Mesothelial cell of epicardium (in vitro differentiated cells): ENCODE measurements at places on chromosomes 12 and 14.

DNA sequence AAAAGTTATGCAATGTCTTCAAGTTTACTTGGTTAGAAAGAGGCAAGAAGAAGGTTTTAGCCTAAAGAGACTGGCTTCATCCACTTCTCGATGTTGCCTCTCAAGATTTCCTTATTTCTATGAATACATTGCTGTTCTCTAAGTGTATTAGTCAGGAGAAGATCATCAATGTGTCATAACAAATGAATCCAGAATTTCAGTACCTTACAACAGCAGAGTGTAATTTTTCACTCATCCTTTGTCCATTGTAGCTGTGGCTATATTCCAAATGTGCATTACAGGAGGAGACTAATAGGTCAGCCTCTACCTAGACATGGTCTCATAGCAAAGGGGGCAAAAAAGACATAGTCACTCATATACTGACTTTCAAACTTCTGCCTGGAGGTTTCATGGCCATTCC, 579.1 kb downstream of the PRKD1 start:
- no peaks in the 10 kb centered on the region for H3K4me1 ChIP-seq
- no peaks in the 10 kb centered on the region for H3K36me3 ChIP-seq
- peaks cover 5% of the 10 kb centered on the region for H3K27me3 ChIP-seq
- H3K4me3 ChIP-seq = no peak overlapping the region
- DNase-seq = no peak
- H3K27ac ChIP-seq = no peak overlapping the region

- H3K27me3 ChIP-seq = no peaks in the 10 kb centered on the region
- no peak for DNase-seq
- H3K27ac ChIP-seq = no peak overlapping the region
- H3K36me3 ChIP-seq = no peaks in the 10 kb centered on the region
Measured at GRCh38 chr12:13178568-13179210, 17.8 kb upstream of the EMP1 start.

DNA sequence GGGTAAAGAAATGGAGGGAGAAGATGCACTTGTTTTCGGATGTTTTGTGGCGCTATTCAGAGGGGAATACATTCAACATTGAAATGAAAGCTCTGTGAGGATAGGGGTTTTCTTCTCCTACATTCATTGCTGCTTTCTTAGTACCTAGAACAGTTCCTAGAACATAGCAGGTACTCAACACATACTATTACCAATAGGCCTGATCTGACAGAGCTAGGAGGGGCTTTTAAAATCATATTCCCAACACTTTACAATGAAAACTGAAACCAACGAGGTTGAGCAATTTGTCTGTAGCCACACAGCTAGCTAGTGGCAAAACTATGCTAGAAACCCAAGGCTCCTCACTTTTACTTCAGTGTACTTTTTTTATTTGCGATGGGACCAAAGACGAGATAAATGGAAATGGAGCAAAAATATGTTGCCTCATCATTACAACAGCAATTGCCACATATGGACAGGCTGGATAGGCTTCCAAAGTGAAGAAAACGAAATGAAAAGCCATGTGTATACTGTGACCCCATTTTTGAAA, 23.1 kb upstream of the IL22 start:
- peaks cover 35% of the 10 kb centered on the region for H3K4me1 ChIP-seq
- H3K27me3 ChIP-seq = no peaks in the 10 kb centered on the region

DNA sequence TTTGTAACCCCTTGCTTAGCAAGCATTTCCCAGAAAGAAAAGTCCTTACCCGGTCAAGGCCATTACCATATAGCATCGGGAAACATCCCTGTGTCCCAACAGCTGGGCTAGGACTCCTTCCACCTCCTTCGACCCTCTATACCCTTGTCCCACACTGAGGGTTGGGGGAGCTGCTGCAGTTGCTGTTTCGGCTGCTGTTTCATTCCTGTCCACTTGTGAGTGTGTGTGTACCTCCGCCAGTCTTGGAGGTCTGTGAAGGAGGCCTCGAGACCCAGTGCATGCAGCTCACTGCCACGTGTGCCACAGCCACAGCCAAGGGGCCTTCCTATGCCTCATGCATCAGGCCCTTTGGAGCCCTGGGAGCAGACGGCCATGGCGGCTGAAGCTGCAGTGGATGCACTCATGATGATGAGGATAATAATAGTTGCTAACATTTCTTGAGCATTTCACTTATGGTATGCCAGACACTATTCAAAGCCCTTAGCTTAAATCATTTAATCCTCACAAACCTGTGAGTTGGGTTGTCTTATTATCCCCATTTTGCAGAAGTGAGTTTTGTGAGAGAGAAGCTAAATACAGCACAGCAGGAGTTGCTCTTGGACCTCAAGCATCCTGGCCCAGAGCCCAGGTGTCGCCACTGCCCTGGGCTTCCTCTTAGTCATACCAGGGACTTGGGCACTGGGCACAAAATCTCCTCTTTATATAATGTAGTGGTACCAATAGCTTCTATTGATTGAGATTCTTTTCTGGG, 156.5 kb downstream of the PRKCH start:
- no peak overlapping the region for H3K4me3 ChIP-seq
- no peak for DNase-seq
- peak overlapping the region; percentile 95 for H3K27ac ChIP-seq
- H3K4me1 ChIP-seq = peaks cover 47% of the 10 kb centered on the region
- H3K27me3 ChIP-seq = no peaks in the 10 kb centered on the region
- H3K36me3 ChIP-seq = no peaks in the 10 kb centered on the region

GRCh38 chr14:89232265-89233070, 184.6 kb downstream of the FOXN3 start:
- H3K4me3 ChIP-seq = no peak overlapping the region
- H3K4me1 ChIP-seq = no peaks in the 10 kb centered on the region
- H3K27me3 ChIP-seq = no peaks in the 10 kb centered on the region
- H3K36me3 ChIP-seq = peaks cover 4% of the 10 kb centered on the region
- H3K27ac ChIP-seq = no peak overlapping the region

DNA sequence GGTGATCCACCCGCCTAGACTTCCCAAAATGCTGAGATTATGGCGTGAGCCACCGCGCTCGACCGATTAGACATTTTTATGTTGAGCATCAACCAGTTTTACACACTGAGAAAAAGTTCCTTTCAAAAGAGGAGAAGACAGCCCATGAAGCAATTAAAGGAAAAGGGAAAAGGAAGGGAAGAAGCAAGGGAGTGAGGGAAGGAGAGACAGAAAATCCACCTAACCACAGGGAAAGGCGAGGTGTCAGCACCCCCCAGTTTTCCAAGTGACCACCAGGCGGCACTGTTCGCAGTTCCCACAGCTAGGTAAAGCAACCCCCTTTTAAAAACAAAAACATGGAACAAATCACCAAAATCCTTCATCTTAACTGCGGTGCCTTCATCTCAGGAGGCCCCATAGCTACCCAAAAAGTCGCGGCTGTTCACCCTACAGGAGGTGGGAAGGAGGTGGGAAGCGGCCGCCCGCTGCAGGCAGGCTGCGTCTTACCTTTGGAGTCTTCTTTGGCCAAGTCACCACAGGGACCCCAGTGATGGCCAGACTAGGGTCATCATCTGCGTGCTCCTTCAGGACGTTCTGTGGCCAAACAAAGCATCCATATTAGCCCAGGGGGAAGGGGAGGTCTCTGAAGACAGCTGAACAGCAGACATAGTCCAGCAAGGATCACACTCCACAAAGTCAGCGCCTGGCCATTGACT, 86.6 kb downstream of the KDM2B start:
- H3K4me3 ChIP-seq = no peak overlapping the region
- peak; percentile 70 for DNase-seq
- H3K36me3 ChIP-seq = peaks cover 4% of the 10 kb centered on the region
- no peak overlapping the region for H3K27ac ChIP-seq
- H3K27me3 ChIP-seq = no peaks in the 10 kb centered on the region

GRCh38 chr12:115163710-115164109, 479.7 kb upstream of the TBX3 start:
- peaks cover 44% of the 10 kb centered on the region for H3K4me1 ChIP-seq
- H3K36me3 ChIP-seq = no peaks in the 10 kb centered on the region
- no peak overlapping the region for H3K4me3 ChIP-seq
- peak overlapping the region; percentile 39 for H3K27ac ChIP-seq

DNA sequence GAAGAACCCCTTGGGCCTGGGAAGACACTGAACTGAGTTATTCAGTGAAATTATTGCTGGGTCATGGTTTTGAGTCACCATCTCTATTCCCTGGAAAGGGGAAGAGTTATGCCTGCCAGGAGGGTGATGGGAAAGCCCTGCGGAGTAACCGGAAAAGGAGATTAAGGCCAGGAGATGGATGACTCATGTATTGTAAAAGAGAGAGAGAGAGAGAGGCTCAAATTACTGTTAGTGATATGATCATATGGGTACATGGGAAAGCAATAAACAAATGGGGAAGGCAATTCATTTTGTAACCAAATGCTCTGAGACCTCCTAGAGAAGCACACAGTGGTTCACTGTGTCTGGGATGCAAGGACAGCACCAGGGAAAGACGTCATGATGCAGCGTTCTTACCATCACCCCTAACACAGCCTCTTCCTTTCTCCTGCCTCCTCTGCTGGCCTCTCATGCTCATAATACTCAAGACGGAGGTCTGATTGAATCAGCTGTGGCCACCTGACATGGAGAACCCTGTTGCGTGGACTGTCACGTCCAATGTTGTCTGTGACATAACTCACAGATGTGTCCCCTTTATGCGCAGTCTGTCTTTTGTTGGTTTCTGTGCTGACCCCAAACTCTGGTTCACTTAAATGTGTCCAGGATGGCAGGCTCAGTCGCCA, 243.7 kb downstream of the TMEM132D start:
- no peaks in the 10 kb centered on the region for H3K27me3 ChIP-seq
- H3K36me3 ChIP-seq = no peaks in the 10 kb centered on the region

DNA sequence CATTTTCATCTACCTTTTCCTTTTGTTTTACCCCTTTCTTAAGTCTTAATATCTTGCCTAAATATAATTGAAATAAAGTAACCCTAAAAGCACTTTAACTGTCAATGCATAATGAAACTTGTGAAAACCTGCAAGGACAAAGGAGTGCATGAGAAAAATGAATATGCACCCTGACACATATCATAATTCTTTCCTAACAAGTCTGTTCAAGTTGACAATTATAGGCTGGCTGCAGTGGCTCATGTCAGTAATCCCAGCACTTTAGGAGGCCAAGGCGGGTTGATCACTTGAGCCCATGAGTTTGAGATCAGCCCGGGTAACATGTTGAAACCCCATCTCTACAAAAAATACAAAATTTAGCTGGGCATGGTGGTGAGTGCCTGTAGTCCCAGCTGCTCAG, 65.4 kb downstream of the FGD6 start:
- H3K4me1 ChIP-seq = peaks cover 20% of the 10 kb centered on the region
- no peak for DNase-seq
- peak overlapping the region; percentile 34 for H3K27ac ChIP-seq
- H3K36me3 ChIP-seq = peaks cover 5% of the 10 kb centered on the region

DNA sequence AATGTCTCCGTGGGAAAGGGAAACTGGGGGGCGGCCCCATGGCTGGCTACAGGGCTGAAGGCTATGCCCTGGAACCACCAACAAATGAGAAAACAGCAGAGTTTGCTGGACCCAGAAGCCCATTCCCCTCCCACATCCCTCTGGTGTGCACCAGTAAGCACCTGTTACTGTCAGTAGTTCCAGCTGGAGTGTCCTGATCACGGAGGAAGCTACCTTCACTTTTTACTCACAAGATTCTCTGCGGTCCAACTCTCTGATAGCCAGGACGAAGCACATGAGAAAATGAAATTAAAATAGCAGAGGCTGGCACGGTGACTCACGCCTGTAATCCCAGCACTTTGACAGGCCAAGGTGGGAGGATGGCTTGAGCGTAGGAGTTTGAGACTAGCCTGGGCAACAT, 22.7 kb upstream of the MEG3 start:
- H3K4me1 ChIP-seq = no peaks in the 10 kb centered on the region
- H3K27me3 ChIP-seq = peaks cover 3% of the 10 kb centered on the region
- no peaks in the 10 kb centered on the region for H3K36me3 ChIP-seq
- no peak for DNase-seq
- H3K27ac ChIP-seq = no peak overlapping the region

- H3K4me3 ChIP-seq = no peak overlapping the region
- H3K4me1 ChIP-seq = peaks cover 51% of the 10 kb centered on the region
- no peaks in the 10 kb centered on the region for H3K27me3 ChIP-seq
- no peak for DNase-seq
- H3K36me3 ChIP-seq = no peaks in the 10 kb centered on the region
Measured at GRCh38 chr12:43112101-43112920, 439.7 kb downstream of the ADAMTS20 start.

- H3K4me1 ChIP-seq = peaks cover 48% of the 10 kb centered on the region
- no peak for DNase-seq
- no peaks in the 10 kb centered on the region for H3K27me3 ChIP-seq
- H3K4me3 ChIP-seq = no peak overlapping the region
- H3K36me3 ChIP-seq = no peaks in the 10 kb centered on the region
- H3K27ac ChIP-seq = peak overlapping the region; percentile 93
Measured at GRCh38 chr12:114744691-114745090, 60.7 kb upstream of the TBX3 start.

DNA sequence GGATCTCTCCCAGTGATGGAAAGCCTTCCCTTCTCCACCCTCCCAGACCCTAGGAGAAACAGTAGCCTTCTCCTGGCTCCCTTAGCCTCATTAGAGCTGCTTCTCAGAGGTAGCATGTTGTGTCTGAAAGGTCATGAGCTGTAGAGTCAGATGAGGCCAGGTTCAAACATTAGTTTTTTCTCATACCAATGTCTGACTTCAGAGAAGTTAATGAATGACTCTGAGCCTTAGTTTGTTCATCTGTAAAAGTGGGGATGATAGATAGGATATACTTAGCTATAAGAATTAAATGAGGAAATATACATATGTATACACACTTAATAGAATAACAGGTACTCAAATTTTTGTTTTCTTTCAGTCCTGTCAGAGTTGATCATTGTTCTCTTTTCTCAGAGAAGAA, 523 bp downstream of the SLC6A13 start:
- H3K4me3 ChIP-seq = no peak overlapping the region
- peaks cover 26% of the 10 kb centered on the region for H3K4me1 ChIP-seq
- DNase-seq = no peak
- H3K27ac ChIP-seq = no peak overlapping the region
- peaks cover 29% of the 10 kb centered on the region for H3K27me3 ChIP-seq

GRCh38 chr12:63814146-63814772, 30.2 kb upstream of the SRGAP1 start:
- no peak for DNase-seq
- no peaks in the 10 kb centered on the region for H3K27me3 ChIP-seq
- peaks cover 3% of the 10 kb centered on the region for H3K36me3 ChIP-seq
- H3K27ac ChIP-seq = no peak overlapping the region
- H3K4me3 ChIP-seq = no peak overlapping the region

GRCh38 chr14:24725311-24725710, 91.3 kb upstream of the GZMB start:
- no peak for DNase-seq
- H3K4me3 ChIP-seq = no peak overlapping the region
- peaks cover 21% of the 10 kb centered on the region for H3K27me3 ChIP-seq

DNA sequence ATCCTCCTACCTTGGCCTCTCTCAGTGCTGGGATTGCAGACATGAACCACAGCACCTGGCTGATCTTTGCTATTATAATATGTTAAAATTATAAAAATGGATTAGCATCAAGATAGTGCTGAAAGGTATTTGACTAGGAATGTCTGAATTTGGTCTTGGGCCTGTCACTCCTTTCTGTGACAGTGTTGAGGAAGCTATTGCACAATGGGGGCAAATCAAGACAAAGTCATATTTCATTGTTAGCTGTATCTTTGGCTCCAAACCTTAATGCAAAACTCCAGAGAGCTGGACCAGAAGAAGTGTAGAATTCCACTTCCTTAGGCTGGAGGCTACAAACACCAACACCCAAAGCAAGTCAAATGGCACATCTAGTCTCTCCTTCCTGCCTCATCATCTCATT, 42.2 kb downstream of the ZCRB1 start:
- peaks cover 21% of the 10 kb centered on the region for H3K4me1 ChIP-seq
- no peak for DNase-seq
- peak overlapping the region; percentile 8 for H3K27ac ChIP-seq
- H3K4me3 ChIP-seq = no peak overlapping the region

GRCh38 chr12:1353451-1353850, 240.9 kb downstream of the FBXL14 start:
- DNase-seq = no peak
- H3K4me3 ChIP-seq = no peak overlapping the region
- peak overlapping the region; percentile 6 for H3K27ac ChIP-seq
- H3K4me1 ChIP-seq = peaks cover 43% of the 10 kb centered on the region
